ENCODE measurements at places on chromosomes 7 and 10.

GRCh38 chr7:95688931-95689495 is 83.3 kb upstream of the DYNC1I1 start:
- no peak for DNase-seq

- DNase-seq, result no peak
These were observed 37.1 kb downstream of the SKIDA1 start for GRCh38 chr10:21488246-21488956.

- DNase-seq, result no peak
These were observed 142.4 kb downstream of the TCERG1L start for GRCh38 chr10:131169146-131169545.

DNA sequence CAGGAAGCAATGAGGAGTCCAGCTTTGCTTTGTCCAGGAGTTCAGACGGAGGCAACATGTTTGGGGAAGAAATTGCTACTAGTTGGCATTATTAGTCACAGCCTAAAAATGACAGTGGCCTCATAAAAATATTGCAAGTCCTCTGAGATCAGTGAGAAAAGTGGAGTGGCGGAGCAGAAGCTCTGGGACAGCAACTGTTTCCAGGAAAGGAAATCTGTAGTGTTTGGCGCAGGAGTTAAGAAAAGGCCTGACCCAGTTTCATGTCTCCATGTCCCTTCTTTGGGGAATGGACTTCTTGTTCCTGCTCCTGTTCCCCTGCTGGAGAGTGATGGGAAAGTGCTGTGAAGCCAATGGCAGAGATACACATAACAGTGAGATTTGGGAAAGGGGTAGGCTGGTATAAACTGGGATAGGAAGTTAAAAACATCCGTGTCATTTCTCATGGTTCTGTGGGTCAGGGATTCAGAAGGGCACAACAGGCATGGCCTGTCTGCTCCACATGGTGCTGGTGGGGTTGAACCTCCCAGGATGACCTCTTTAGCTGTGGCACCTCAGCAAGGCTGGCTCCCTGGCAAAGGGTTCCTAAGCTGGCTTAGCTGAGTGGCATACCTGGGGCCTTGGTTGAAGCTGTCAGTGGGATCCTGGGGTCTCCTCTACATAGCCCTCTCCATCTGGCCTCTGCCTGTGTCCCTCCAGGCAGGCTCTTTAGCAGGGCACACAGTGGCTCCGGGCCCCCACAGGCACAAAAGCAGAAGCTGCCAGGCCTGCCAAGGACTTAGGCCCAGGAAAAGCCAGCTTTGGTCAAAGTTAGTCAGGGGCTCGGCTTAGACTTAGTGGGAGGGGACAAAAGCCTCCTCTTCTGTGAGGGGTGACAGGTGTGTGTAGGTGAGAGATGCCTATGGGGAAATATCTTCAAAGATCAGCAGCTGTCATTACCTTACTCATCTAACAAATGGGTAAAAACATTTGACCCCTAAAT is 77.7 kb downstream of the WDFY4 start:
- DNase-seq, result no peak

DNA sequence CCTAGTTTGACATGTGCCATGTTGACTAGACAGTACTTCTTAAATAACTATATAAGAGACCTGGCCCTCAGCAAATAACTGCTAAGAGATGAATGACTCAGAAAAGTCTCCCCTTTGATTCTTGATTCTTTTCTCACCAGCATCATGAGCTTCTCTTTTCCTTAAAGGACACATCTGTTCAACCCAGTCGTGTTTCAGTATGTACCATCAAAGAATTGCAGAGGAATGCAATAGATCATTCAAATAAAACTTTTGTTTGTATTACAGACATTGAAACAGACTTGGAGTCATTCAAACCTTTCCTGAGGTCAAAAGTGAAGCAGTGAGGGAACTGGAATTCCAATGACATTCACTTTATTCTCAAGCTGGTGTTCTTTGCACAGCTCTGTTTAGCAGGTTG is 598.3 kb upstream of the GHITM start:
- DNase-seq, result no peak

DNA sequence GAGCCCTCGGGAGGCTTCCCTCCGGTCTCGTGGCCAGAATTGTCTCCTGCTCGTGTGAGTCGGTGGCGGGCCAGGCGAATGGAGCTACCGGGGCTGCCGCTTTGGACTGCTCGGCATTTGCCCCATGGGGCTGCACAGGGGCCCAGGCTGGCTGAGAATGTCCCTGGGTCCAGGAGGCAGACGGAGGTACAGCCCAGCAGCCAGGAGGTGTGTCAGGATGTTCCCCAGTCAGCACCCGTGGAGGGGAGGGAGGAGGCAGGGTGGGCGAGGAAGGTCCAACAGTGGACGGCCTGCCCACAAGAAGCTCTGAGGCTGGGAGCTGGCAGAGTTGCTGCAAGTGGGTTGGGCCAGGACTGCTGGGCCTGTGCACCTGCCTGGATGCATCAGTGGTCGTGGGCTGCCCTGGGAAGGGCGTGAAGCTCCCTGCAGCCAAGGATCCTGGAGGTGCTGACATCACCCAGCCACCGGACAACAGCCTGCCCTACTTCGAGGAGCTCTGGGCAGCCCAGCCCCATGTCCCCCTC is 46.4 kb downstream of the PDGFA start:
- no peak for DNase-seq

- no peak for DNase-seq
These were observed 74.9 kb downstream of the RSU1 start for GRCh38 chr10:16742165-16742960.

DNA sequence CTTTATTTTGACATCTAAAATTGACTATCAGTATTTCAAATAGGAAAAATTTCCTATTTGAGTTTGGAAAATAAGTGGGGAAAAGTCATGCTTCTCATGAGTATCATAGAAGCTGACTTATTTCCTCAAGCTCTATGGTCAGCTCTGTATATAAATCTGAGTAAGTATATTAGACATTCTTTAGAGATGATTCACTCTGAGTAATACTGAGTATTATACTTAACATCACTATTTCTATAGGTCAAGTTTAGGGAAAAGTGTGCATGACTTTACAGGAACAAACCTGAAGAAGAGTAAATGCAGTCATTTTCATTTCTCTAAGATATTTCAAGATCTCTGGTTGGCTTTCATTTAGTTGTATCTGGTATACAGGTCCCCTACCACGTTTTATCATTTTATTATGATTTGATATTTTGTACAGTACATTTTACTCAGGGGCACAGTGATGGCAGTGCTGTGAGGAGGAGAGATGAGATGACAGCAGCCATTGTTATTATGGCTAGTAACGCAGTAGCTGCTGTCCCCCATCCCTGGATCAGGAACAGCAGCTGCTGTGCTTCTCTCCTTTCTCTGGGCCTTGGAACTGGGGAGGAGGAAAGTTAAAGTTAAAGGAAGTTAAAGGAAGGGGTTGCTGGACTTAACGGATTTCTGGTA is 15.2 kb downstream of the SND1 start:
- peak; percentile 61 for DNase-seq

- DNase-seq, result no peak
These were observed 35.3 kb downstream of the VSTM4 start for GRCh38 chr10:49080071-49080470.

DNA sequence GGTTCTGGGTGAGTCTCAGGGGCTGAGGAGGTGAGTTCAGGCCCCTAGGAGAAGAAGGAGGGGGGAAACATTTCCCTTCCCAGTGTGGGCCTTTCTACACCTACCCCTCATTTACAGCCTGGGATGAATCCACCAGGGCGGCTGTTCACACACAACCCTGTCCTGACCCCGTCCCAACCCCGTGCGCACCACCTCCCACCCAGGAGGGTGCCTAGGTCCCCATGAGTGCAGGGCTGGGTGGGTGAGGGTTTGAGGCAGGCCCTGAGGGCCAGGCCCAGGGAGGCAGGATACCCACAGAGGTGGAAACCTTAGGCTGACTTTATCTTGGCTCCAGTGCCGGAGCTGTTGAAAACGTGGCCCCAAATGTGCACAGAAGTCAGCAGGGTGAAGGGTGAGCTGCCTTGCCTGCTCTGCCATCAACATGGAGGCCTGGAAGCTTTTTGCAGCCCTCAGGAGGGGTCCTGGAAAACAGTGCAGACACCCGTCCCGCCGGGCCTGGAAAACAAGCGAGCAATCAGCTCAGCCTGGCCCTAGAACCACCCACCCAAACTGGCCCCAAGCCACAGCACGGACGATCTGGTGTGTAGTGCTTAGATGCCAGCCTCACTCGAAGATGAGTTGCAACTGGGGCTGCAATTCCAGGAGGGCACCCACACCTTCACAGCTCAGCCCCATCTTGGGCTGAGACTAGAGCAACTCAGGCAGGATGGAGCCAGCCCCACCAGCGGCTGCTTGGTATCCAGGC is 9.3 kb upstream of the RET start:
- no peak for DNase-seq

DNA sequence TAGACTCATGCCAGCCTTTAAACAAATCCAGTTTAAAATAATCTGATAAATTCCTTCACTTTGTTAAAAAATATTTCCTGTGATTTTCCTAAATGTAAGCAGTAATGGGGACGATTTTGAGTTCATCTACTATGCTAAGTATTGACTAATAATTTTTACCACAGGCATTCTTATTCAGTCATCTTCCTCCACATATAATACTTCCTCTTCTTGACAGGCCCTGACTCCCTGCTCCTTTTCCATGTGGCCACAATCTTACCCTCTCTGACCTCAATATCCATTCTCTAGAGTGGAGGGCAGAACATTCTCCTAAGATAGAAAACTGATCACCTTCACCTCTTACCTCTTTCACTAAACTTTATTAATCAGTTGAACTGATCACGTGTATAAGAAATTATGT is 7.8 kb downstream of the DNAJC2 start:
- no peak for DNase-seq

DNA sequence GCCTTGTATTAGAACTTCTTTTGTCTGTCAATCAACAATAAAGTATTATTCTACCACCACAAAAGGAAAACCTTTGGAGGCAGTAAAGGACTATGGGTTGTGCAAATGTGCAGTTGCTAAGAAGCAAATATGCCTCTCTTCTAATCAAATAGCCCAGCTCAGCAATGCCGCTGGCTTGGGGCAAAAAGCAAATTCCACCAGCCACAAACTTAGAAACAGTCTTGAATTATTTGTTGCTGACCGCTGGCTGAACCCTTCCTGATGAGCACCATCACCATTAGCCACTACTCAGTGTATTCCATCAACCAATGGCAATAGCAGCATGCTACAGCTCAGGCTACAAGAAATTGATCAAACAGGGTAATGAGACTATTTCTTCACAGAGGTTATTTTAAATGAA is 51.0 kb downstream of the SKAP2 start:
- no peak for DNase-seq

GRCh38 chr10:20624642-20625041 is 272.5 kb downstream of the NEBL start:
- DNase-seq, result no peak

DNA sequence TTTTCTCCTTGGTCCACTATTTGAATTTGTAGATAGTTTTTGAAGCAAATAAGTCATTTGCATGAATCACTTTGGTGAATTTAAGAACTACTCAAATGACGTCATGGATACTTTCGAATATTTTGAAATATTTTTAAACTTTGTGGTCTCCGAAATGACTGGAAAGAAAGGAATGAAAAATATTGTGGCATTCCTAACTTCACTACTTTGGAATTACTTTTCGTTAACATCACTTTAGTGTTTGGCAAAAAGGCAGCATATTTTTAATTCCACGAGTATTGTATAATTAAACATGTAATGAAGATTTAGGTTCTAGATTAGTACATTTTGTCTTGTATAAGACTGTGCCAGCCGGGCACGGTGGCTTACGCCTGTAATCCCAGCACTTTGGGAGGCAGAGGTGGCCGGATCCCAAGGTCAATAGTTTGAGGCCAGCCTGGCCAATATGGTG is 35.3 kb upstream of the ZRANB1 start:
- peak; percentile 92 for DNase-seq

DNA sequence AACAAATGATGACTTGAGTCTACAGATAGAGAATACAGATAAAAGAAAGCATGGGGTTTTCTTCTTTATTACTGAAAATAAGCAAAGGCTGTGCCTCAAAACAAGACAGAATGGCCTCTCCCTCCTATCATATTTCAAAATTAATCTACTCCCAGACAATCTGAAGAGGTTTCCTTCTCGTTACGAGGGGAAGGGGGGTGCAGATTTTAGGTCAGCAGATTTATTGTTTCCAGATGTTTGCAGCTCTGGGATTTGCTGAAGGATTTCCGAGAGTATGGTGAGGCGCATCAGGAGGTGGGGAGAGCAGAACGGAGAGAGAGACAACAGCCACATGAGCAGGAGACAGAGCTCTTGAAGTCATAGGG is 89.8 kb downstream of the KIAA1549 start:
- no peak for DNase-seq

GRCh38 chr7:102991540-102992214 is 78.9 kb downstream of the LRRC17 start:
- peak; percentile 78 for DNase-seq

DNA sequence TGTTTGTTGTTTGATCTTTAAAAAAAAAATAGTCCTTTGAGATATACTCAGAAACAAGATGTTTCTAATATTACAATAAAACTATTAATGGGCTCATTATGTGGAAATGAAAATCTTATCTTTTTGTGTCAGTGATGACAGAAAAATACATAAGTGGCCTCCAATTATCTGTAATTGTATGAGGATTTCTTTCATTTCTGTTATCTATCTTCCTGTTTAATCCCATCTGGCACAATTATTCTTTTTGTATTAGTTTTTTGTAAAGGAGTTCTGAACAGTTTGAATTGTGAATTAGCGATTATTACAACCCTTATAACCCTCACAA is 270.8 kb downstream of the BBS9 start:
- no peak for DNase-seq

- DNase-seq, result peak; percentile 89
These were observed 162.6 kb upstream of the AKR1E2 start for GRCh38 chr10:4663162-4663992.

- no peak for DNase-seq
These were observed 1.5 kb downstream of the PDCD4 start for GRCh38 chr10:110872984-110873923.

- no peak for DNase-seq
These were observed 117.3 kb downstream of the TRRAP start for GRCh38 chr7:98995523-98996149.

GRCh38 chr10:114990586-114990985 is 52.6 kb downstream of the TRUB1 start:
- DNase-seq, result no peak

GRCh38 chr10:111083222-111084095 is 6.6 kb downstream of the ADRA2A start:
- no peak for DNase-seq

DNA sequence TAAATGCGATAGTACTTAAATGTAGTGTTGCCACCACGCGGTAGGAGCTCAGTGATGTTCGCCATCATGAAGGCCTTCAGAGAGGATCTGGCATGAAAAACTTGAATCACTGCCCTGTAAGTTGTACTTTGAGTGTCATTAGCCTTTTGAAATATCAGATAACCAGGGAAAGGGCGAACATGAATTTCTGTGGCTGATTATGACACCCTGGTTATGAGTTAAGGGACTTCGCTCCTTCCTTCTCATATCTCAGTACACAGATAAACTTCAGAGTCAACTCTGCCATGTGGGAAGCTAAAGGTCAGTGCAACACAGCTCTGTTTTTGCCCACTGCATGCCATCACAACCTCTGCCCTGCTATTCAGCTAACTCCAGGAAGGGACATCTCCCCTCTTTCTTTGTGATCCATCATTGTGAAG is 8.9 kb upstream of the ACSL5 start:
- DNase-seq, result no peak

GRCh38 chr7:14837216-14837615 is 65.3 kb downstream of the DGKB start:
- DNase-seq, result no peak

Measured in HS-5 (cell line).